Activated naive CD4-positive, alpha-beta T cell treated with Interleukin-2 at 50 U/mL for 16 hours (primary cell): ENCODE measurements at places on chromosomes 6 and 20.

DNA sequence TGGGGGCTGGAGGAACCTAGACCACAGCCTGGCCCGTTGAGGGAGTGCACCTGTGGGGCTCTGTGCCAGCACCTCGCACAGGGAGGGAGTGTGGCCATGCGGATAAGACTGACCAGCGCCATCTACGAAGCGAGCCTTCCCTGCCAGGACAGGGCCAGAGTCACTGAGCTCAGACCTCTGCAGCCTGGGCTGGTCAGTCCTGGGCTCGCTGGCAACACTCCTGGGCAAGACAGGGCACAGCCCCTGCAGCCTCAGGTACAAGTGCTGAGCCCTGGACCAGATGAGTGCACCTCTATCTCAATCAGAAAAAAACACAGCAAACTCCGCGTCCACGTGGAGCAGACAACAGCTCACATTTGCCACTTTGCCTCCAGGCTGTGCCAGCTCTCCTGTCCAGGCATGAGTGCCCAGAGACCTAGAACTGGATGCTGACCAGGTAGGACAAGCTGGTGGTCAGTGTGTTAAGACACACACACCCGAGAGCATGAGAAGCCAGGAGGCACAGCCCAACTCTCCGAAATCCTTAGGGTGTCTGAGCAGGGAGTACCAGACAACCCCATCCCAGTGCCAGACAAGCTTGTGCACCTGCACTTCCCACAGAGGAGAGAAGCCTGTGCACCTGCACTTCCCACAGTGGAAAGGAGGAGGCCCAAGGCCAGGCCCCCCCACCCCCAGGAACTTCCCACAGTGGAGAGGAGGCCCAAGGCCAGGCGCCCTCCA, 4.9 kb downstream of the ARFRP1 start:
- DNase-seq: no peak

DNA sequence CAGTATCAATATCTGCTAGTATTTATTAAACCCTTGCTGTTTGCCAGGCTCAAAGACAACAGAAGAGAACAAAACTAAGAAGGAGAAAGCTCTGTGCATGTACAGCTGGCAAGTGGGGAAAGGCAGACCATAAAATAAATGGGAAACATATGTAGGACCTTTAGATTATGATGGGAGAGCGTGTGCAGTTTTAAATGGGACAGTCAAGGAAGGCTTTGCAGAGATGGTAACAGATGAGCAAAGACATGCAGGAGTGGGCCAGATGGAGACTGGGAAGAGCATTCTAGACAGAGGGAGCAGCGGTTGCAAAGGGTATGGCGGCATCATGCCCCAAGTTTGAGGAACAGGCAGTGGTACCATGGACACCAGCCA, 260.0 kb downstream of the NRN1 start:
- DNase-seq: no peak

GRCh38 chr6:30075790-30076732, 492 bp upstream of the RNF39 start:
- DNase-seq: no peak

- DNase-seq: no peak
These were observed 41.0 kb downstream of the TMEM242 start for GRCh38 chr6:157282284-157282683.

DNA sequence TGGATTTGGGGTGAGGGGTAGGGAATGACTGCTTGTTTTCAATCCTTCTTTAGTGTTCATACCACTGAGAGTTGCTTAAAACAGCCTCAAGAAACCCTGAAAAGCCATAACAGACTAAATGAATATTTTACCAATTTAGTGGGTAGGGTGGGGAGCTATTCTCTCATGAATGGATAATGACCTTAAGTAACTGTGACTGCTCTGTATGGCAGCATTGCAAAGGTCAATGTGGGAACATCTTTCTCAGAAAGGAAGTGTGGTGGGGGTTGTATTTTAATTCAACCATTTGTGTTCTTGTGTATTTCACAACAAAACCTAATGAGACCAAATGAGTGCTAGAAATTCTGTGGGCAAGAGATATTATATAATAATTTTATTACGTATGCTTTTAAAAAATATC, 55.7 kb downstream of the PHACTR2 start:
- DNase-seq: no peak
